Activated naive CD8-positive, alpha-beta T cell treated with anti-CD3 and anti-CD28 coated beads, Interleukin-2, amount 50 U/mL, for 24 hours (primary cell): ENCODE measurements at places on chromosomes 1 and 21.

DNA sequence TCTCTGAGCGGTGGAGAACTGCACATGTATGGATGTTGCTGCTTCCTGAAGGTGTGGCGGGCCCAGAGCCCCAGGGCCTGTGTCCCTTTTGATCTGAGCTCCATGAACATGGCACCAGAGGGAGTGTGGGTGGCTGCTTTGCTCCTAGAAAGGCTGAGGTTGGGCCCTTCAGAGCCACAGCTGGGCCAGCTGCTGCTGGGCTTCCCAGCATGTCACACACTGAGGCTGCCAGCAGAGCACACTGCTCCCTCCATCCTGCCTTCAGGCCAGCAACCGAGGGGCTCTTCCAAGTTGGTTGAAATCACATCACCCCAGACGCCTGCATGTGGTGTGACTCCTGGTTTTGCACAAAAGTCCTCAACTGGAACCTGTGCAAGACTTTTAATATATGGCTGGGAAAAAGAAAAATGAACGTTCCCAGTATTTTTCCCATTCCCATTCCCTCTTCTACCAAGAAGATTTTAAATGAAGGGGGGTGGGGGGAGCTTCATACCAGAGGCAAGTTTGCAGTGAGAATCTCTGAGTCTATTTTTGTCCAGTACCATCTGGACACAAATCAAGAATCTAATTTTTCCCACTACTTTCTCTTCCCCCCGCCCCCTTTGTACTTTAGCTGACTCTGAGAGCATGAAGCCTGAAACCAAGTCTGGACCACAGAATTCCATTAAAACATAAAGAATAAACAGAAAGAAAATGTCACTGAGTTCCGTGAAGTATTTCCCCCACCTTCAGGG is 26.2 kb upstream of the NGF start:
- no peak for DNase-seq

- peak; percentile 23 for DNase-seq
Observed at GRCh38 chr1:156618853-156619581, at the start of gene HAPLN2. HAPLN2 (plus strand) TSS chr1:156619415; CDS start chr1:156623491, 4,076 bp downstream.

GRCh38 chr1:187051618-187052232 is 223.0 kb downstream of the PLA2G4A start:
- DNase-seq, result peak; percentile 2

DNA sequence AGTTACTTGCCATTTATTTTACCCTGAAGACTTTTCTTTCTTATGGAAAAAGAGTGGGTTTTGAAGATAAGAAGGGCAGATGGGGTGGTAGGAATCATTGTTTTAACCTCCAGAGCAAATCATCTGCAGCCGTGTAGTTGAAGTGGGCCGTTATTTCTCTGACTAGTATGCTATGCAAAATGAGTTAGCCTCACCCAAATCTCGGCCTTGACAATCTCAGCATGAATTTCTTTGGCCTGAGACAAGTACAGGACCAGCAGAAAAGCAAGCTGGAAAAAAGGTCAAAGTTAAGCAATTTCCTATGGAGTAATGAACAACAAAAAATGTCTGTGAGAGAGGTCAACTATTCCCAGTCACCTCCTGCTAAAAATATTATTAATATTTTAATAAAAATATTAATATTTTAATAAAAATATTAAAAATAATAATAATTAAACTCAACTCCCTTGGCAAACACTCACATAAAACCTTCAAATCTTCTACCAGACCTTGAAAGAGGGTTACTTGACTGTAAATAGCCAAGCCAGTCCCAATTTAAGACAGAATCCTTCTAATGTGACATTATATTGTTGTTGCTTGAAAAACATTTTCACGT is 6.8 kb upstream of the TEKT2 start:
- no peak for DNase-seq

GRCh38 chr1:98369463-98369862 is 292.1 kb upstream of the SNX7 start:
- DNase-seq, result no peak

DNA sequence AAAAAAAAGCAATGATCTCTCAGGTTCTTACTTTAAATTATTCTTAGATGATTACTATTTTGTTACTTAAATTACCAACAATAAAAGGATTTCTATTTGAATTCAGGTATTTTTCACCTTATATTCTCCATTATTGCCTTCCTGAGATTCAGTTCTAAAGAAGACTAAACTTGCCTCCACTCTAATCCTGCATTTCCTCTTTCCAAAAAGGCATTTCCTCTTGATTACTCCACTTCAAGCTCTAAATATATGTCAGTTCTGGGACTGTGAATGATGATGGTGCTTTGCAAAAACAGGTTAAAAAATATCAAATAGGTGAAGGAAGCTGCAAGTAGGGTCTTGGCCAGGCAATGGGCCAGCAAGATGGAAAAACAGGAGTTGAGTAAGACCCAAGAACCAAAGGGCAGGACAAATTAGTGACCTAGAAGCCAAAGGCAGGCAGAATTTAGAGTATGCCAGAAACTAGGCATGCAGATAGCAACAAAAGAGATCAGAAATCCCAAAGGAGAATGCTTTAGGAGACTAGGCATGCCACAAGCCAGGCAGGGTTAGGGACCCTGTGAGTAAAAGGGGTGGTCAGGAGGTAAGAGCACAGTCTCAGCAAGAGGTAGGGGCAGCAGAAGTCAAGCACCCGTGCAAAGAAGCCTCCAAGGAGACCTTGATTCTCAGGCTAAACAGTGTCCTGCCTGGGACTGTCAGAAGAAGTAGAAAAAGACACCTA is 11.3 kb upstream of the DIPK1A start:
- DNase-seq, result no peak
